NCI-H1092 treated with DMSO at 0.1 percent for 48 hours (cell line): ENCODE measurements at places on chromosomes 2 and 18.

GRCh38 chr2:41837610-41838009 is 210.2 kb upstream of the PKDCC start:
- no peak for DNase-seq

DNA sequence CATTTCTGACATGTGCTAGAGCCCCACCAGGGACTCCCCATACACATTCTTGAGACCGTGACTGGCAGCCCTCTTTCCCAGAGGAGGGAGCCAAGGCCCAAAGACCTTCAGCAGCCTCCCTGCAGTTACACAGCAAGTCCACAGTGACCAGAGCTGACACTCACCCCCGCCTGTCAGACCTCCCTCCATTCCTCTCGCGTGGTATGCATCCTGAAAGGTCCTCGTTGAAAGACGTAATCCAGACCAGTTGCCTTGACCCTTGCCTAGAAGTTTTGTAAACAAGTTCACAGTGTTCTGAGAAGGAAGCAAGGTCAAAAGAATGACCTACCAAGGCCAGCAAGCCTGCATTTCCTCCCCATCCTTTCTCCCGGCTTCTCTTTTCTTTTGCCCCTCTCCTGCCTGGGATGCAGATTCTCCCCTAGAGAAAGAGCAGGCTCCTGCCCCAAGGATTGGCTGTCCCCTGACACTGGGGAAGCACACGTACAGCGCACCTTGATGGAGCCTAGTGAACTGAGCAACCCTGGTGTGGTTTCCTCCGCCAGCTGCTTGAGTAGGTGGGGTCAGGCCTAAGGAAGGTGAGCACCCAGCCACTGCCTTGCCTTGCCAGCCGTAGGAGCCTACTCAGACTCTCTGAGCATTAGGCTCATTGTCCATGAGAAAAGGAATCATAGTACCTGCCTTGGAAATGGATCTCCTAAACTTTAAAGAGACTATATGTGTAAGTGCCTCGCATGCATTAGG is 18.3 kb downstream of the TRIB2 start:
- no peak for DNase-seq

GRCh38 chr2:80482276-80482675 is 177.7 kb upstream of the LRRTM1 start:
- no peak for DNase-seq

GRCh38 chr2:239233576-239233975 is 167.2 kb downstream of the HDAC4 start:
- DNase-seq = no peak

DNA sequence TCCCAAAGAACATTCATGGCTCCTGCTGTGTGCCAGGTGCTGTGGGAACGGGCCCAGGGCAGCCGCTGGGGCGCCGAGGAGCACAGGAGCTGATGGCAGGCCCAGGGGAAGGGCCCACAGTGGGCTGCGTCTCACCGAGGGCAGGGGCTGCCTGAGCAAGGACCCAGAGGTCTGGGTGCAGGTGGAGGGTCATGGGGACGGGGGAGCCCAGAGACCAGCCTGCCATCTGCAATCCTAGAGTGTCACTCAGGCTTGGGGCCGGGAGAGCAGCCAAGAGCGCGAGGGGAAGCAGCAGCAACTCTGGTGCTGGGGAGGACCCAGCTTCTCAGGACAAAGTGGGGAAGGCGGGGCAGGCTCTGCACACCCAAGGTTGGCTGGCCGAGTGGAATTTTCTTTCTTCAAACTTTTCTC is 207.4 kb downstream of the HDAC4 start:
- DNase-seq = no peak

DNA sequence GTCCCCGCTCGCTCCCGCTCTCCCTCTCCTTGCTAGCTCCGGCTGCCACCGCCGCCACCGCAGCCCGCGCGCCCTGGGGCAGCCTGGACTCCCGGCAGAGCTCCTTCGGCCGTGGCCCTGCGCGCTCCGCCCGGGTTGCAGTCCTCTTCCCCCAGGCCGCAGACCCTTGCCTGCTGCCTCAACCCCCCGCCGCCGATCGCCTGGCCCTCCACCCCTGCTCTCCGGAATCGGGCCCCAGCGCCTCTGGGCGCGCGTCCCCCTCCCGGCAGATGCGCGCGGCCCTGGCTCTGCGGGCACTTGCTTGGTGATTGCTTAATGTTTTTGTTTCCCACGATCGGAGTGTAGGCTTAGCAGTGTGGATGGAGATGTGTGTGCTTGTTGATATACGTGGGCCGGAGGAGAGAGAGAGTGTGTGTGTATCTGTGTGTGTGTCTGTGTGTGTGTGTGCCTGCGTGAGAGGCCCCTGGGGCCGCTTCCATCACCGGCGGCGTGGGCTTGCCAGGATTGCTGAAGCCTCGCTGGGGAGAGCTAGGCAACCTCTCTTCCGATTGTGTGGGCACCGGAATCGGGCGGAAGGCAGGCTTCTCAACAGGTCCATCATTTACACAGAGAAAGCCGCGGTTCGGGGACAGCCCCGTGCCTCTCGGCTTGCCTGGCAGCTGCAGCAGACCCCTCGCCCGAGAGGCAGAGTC is 877 bp downstream of the INHBB start:
- peak; percentile 51 for DNase-seq

GRCh38 chr2:9315280-9315847 is 108.0 kb downstream of the ITGB1BP1 start:
- DNase-seq = no peak

GRCh38 chr2:152695763-152696162 is 21.5 kb downstream of the PRPF40A start:
- no peak for DNase-seq

GRCh38 chr18:47950511-47950910 is 20.1 kb upstream of the SMAD2 start:
- DNase-seq = no peak

- DNase-seq = no peak
Measured at GRCh38 chr2:29920631-29921559, 491 bp downstream of the ALK start.

DNA sequence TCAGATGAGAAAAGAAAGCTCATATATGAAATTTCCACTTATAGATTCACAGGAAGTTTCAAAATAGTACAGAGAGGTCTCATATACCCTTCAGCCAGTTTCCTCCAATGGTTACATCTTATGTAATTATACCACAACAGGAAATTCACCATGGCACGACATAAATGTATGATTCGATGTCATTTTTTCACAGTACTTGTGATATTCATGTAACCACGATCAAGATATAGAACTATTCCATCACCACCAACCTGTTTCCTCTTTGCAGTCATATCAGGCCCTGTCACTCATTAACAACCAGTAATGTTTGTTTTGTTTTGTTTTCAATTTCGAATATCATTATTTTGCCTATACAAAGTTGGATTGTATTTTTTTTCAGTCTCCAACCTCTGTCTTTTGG is 314.3 kb upstream of the POU3F3 start:
- no peak for DNase-seq

GRCh38 chr2:62465741-62466502 is 40.1 kb downstream of the TMEM17 start:
- DNase-seq = peak; percentile 12
